ENCODE measurements at places on chromosomes 5 and 9.
A peak's percentile ranks its signal among the peaks of the same experiment; 100 is the strongest.

DNA sequence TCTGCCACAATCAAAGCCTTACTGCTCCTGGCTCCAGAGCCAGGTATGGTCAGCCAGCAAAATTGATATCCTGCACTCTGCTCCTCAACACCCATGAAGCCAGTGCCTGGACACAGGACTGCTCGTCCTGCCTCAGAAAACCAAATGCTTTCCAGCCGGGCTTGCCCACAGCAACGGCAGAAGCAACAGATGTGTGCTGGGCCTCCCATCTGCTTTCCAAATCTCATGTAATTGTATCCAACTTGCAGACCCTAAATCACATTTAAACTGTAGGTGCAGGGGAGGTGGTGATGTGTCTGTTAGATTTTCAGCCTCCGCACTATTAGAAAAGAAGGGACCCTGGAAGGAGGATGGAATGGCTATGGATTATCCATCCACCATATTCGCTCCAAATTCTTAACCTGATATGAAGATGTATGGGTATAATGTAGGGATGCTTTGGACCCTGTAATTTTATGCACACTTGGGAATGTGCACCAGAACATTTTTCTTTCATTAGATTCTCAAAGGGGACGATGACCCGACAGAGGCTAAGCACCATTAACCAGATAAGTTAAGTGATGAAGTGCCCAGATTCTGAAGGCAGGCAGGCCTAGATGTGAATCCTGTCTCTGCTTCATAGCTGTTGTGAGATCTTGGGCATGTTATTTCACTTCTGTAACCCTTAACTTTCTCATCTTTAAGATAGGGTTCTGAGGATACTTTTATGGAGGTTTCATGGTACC is 58.2 kb downstream of the EXOSC2 start:
- DNase-seq: no peak

- no peak for DNase-seq
Observed at GRCh38 chr5:170159101-170159698, 53.5 kb downstream of the FOXI1 start.

DNA sequence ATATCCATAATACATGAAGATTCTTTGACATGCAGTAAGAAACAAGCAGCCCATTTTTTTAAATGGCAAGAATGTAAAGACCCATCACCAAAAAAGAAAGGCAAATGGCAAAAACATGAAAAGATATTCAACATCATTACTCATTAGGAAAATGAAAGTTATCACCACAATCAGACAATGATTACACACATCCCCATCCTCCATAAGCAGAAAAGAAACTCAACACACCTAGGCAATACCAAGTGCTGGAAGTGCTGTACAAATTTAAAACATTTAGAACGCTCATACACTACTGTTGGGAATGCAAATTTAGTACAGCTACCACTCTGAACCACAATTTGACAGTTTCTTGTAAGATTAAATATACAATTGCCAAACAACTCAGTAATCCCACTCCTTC is 466.7 kb downstream of the ACTL7B start:
- no peak for DNase-seq

DNA sequence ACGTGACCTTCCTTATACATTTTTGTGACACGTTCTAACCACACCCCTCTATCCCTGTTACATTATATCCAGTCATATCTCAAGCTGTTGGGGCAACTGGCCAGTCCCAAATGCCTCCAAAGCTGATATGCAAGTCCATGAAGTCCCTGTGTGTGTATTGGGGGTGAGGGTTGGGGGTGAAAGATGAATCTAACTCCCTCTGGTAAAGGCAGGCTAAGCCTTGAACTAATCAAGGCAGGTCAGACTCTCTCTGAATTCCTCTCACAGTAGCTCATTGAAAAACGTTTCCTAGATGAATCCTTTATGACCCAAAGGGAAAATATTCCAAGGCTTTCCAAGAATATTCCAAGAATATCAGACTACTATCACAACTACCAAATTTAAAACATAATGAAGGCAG is 174.4 kb downstream of the MUSK start:
- no peak for DNase-seq

DNA sequence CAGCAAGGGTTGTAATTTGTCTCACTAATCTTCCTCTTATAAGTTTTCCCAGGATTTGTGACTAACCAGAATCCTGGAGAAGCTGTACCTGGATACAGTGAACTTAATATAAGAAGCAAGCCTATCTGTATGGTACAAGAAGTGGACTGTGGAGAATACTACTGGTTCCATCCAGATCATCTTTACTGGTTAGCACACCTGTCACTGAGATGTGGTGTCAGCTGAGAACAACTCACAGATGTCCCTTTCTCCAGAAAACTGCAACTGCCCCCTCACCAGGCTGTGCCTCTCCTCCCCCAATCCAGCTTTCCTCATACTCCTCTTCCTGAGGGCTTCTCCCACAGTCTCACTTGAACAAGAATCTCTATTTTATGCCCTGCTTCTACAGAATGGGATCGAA is 4.9 kb downstream of the FBXO10 start:
- DNase-seq: no peak

GRCh38 chr9:95980262-95981125 is 105.0 kb downstream of the ERCC6L2 start:
- no peak for DNase-seq

DNA sequence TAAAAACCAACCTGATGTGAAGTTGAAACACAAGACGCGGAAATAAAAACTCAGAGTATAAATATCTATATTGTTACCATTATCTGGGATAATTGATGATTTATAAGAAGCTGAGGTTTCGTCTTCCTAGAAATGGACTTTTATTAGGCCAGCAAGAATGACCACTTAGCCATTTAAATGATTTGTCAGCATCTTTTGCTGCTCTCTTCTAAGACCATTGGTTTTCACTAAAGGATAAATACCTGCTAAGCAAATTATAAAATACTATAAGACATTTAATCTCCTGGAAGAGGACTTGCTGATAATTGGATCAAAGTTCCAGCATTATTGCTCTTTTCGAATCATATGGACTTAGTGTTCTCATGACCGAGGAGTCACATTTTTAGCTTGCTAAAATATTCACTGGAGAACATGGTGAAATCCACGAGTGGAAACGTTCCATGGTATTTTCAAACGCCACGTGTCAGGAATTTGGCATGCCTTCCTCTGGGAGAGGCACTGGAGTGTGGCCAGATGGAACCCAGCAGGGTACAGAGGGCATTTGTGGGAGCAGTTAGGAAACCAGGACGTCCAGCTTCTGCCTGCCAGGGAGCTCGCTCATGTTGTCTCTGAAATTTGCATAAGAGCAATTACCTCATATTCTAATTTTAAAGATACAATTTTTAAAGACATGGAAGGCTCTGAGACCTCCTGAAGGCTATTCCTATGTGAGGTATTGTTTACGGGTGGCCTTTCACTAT is 43.1 kb downstream of the TNFAIP8 start:
- DNase-seq: no peak

- DNase-seq: no peak
Observed at GRCh38 chr5:17665836-17666235, 31.6 kb downstream of the TAF11L14 start.

- DNase-seq: no peak
Observed at GRCh38 chr5:169705322-169705721, 68.2 kb downstream of the DOCK2 start.

DNA sequence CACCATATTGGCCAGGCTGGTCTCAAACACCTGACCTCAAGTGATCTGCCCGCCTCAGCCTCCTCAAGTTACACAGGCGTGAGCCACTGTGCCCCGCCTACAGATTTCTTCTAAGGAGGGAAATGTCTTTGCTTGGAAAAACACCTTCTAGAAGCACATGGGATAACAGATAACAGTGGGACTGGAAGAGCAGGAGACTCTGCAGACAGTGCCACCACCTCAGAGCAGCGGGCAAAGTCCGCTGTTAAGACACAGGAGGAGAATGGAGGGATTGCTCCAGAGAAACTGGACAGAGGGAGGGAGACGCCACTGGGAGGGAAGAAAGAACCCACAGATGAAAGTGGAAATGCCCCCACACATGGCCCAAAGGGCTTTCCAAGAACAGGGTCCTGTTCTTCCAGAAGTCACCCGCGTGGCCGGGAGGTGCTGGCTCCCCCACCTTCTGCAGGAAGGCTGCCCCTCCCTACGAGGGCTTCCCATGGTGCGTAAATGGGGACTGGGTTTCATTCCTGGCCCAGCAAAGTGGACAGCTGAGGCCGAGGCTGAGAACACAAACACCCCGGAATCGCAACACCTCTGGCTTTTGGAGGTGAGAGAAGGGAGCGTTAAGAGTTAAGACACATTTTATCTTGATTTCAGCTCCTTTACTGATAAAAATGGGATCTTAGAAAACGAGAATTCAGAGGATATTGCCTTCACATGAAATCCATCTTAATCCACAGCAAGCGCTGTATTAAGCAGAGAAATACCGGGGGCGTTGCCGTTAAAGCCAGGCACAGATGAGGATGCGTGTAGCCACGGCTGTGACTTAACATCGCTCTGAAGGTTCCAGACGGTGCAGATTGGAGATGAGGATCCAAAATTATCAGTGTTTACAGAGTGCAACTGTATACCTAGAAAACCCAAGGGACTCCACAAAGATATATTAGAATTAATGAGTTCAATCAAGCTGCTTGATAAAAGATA is 11.2 kb downstream of the ADAMTS2 start:
- DNase-seq: no peak

GRCh38 chr5:4627131-4627530 is 513.0 kb upstream of the ADAMTS16 start:
- DNase-seq: no peak

- no peak for DNase-seq
Observed at GRCh38 chr5:65696892-65697291, 25.0 kb downstream of the SGTB start.

DNA sequence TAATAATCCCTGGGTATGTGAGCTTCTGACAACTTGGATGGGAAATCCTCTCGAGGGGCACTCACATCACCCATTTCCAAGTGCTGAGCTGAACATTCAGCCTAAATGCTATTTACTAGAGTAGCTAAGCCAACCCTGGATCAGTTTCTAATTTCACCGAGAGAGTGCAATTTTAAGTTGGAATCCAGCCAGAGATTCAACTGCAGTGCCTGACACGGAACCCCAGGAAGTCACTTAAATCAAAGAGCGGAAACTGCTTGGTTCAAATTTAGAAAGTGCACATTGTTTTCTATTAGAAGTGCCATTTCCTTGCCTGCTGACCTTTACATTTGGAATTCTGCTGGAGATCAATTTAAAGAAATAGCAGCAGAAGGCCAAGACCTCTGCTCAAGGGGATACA is 8.8 kb downstream of the SPRY4 start:
- no peak for DNase-seq

- DNase-seq: no peak
Observed at GRCh38 chr9:93108291-93109041, 12.4 kb downstream of the CARD19 start.

DNA sequence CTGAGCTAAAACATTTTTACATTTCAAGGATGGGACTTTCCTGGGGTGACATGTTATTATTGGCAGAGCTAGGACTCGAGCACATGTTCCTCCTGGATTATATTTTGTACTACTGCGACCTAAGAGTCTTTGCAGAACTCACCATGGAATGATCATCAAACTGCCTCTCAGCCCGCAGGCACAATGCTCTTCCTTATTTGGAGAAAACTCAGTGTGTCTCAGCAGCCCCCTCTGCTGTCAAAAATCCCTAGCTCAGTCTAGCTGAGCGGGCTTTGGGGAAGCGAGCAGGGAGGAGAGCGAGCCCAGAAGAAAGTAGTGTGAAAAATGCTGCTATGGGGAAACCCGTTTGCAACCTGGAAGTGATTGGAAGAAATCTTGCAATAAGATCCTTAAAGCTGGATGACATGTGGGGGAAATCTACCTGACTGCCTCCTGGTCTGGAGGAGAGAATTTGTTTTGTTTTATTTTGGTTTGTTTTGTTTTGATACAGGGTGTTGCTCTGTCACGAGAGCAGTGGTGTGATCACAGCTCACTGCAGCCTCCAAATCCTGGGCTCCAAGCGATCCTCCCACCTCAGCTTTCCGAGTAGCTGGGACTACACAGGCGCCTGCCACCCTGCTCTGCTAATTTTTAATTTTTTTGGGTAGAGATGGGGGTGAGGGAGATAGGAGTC is 89.9 kb upstream of the CLINT1 start:
- DNase-seq: peak; percentile 69

- DNase-seq: peak; percentile 50
Observed at GRCh38 chr9:112174222-112174964, 704 bp downstream of the SUSD1 start.

GRCh38 chr5:84392836-84393235 is 8.2 kb upstream of the EDIL3 start:
- no peak for DNase-seq

GRCh38 chr9:37617832-37618231 is 25.4 kb upstream of the TOMM5 start:
- no peak for DNase-seq

GRCh38 chr5:181259283-181259682 is 1.7 kb downstream of the TRIM52 start:
- DNase-seq: no peak

DNA sequence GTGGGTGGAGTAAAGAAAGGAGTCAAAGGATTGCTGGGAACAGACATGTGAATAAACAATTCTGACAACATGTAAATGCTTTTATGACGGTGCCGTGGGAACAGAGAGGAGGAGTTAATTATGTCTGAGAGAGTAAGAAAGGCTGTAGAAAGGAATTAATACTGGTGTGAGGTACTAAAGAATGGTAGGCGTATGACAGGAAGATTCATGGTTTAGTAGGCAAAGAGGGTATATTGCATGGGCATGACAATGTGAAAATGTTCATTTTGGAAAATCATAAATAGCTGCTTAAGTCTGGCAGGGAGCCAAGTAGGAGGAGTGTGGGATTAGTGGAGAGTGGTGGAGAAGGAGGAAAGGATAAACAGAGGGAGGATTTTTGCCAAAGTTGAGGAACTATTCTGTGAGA is 19.7 kb downstream of the NAA35 start:
- no peak for DNase-seq

DNA sequence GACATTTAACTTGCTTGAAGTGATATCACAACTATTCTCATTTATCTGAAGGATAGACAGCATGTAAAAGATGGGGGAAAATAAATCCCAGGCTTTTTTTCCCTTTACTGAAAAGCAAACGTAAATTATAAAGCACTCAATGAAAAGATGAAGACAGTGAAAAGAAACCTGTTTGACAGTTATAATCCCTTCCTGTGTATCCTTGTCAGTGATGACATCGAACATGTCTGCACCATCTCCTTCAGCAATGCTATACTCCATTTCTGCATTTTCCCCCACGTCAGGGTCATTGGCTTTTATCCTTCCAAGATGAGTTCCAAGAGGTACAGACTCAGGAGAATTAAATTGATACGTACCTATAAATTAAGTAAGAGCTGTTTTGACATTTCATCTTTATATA is 134.9 kb downstream of the CDH9 start:
- DNase-seq: no peak

- DNase-seq: no peak
Observed at GRCh38 chr5:80466669-80467485, 21.0 kb upstream of the FAM151B start.
